ENCODE measurements at places on chromosomes 16 and 17. TPM values are rescaled to one million over a fixed set of nuclear protein-coding genes. Genes with fewer than 3 reads are reported as not detected.

NRN1L gene
- 1.0 TPM for total RNA-seq

KRTAP2-3 gene
- not detected for total RNA-seq

GFAP gene
- total RNA-seq = not detected

- no peaks in the 10 kb centered on the region for H3K36me3 ChIP-seq
- no peaks in the 10 kb centered on the region for H3K4me1 ChIP-seq
- no peak overlapping the region for H3K4me3 ChIP-seq
- H3K27ac ChIP-seq = no peak overlapping the region
- no peaks in the 10 kb centered on the region for H3K27me3 ChIP-seq
Measured at GRCh38 chr16:18050777-18051176, 285.8 kb downstream of the NPIPA8 start.

TMEM114 gene
- not detected for total RNA-seq

DNA sequence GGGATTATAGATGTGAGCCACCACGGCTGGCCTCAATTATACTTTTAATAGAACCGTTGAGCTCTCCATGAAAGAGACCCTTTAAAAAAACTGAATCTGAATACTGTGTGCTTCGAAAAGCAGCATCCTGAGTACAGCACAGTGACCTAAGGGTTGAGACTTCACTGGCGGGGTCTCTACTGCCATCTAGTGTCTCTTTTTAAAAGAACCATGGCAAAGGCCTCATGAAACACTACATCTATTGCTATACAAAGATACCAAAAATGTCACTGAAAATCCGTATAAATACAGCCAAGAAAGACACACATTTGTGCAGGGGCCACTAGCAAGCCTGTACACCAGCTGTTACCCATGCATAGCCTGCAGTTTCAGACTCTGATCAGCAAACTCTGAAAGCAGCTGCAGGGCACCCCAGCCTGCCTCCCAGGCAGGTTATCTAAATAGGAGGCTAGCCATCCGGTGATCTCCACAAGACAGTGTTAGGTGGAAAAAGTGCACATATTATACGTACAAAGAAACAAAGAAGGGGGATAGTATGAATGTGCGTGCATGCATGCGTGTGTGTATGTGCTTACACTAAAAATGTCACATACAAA lies 35.3 kb downstream of the NPLOC4 start:
- no peak for DNase-seq
- no peak overlapping the region for H3K4me3 ChIP-seq
- H3K36me3 ChIP-seq = no peaks in the 10 kb centered on the region
- H3K27me3 ChIP-seq = peaks cover 2% of the 10 kb centered on the region
- peak overlapping the region; percentile 39 for H3K27ac ChIP-seq

RNF222 gene
- not detected for total RNA-seq

SOX15 gene
- 1.7 TPM for total RNA-seq

DNA sequence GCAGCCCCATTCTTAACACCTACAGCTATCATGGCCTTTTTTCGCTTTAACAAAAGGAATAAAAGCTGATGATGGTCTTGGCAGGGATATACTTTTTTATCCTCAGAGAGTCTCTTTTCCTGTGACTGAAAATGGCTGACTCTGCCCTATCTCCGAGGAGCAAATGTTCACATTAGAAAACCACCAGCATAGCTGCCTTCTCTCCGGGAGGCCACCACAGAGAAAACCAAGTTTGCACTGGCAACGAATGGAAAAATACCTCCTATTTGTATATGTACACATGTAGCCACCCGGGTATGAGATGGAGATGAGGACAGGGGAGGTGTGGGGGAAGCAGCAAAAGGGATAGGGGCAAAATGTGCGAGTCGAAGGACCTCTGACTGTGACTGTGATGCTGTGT lies 88.2 kb downstream of the STX8 start:
- H3K4me3 ChIP-seq = no peak overlapping the region
- no peaks in the 10 kb centered on the region for H3K4me1 ChIP-seq
- peaks cover 3% of the 10 kb centered on the region for H3K27me3 ChIP-seq
- no peaks in the 10 kb centered on the region for H3K36me3 ChIP-seq
- no peak overlapping the region for H3K27ac ChIP-seq
- no peak for DNase-seq

MGAT5B gene
- total RNA-seq = 22.9 TPM

- H3K4me3 ChIP-seq = peak overlapping the region; percentile 63
- H3K27ac ChIP-seq = peak overlapping the region; percentile 81
- no peak for DNase-seq
- H3K27me3 ChIP-seq = peaks cover 20% of the 10 kb centered on the region
Measured at GRCh38 chr17:27471321-27472269, 15.3 kb downstream of the KSR1 start.

DNA sequence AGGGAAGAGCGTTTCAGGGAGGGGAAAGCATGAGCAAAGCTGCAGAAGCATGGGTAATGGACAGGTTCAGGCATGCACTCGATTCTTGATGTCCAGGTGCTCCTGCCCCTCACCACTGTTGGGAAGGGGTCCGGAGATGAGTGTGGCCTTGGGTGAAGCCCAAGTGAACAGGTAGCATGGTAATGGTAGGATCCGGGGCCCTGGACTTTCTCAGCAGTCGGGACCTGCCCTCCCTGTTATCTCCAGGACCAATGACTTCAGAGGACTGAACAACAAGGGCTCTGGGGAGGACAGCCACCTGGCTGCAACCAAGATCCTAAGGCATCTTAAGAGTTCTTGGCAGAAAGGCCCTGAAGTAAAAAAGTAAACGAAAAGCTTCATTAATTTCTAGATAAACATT lies 306.8 kb downstream of the CPPED1 start:
- no peaks in the 10 kb centered on the region for H3K36me3 ChIP-seq
- no peak overlapping the region for H3K27ac ChIP-seq
- no peak for DNase-seq
- H3K4me3 ChIP-seq = no peak overlapping the region

- DNase-seq = no peak
- H3K27ac ChIP-seq = no peak overlapping the region
- H3K4me3 ChIP-seq = peak overlapping the region; percentile 91
- peaks cover 18% of the 10 kb centered on the region for H3K27me3 ChIP-seq
- H3K4me1 ChIP-seq = peaks cover 26% of the 10 kb centered on the region
Measured at GRCh38 chr16:1610899-1611632, 806 bp downstream of the IFT140 start.

GRCh38 chr17:81086789-81087551 lies 52.0 kb downstream of the BAIAP2 start:
- peaks cover 19% of the 10 kb centered on the region for H3K27me3 ChIP-seq
- no peak for DNase-seq
- no peaks in the 10 kb centered on the region for H3K36me3 ChIP-seq
- H3K4me1 ChIP-seq = peaks cover 25% of the 10 kb centered on the region
- H3K4me3 ChIP-seq = no peak overlapping the region

SLC5A10 gene
- not detected for total RNA-seq

ELMO3 gene
- total RNA-seq = 2.1 TPM

- H3K36me3 ChIP-seq = no peaks in the 10 kb centered on the region
- peaks cover 35% of the 10 kb centered on the region for H3K4me1 ChIP-seq
- H3K27me3 ChIP-seq = peaks cover 27% of the 10 kb centered on the region
- no peak for DNase-seq
- no peak overlapping the region for H3K27ac ChIP-seq
Measured at GRCh38 chr17:17702449-17703139, 21.3 kb downstream of the RAI1 start.

GRCh38 chr16:55490301-55490700 lies 11.3 kb downstream of the MMP2 start:
- H3K4me3 ChIP-seq = no peak overlapping the region
- H3K36me3 ChIP-seq = peaks cover 4% of the 10 kb centered on the region
- no peak overlapping the region for H3K27ac ChIP-seq
- no peak for DNase-seq

GRCh38 chr17:65163990-65164495 lies 26.9 kb downstream of the RGS9 start:
- no peak for DNase-seq
- no peaks in the 10 kb centered on the region for H3K27me3 ChIP-seq
- no peak overlapping the region for H3K27ac ChIP-seq
- H3K4me1 ChIP-seq = peaks cover 2% of the 10 kb centered on the region

GRCh38 chr16:5252791-5253190 lies 155.2 kb upstream of the EEF2KMT start:
- peaks cover 4% of the 10 kb centered on the region for H3K27me3 ChIP-seq
- H3K36me3 ChIP-seq = no peaks in the 10 kb centered on the region
- H3K27ac ChIP-seq = no peak overlapping the region
- peaks cover 2% of the 10 kb centered on the region for H3K4me1 ChIP-seq
- H3K4me3 ChIP-seq = no peak overlapping the region

DNA sequence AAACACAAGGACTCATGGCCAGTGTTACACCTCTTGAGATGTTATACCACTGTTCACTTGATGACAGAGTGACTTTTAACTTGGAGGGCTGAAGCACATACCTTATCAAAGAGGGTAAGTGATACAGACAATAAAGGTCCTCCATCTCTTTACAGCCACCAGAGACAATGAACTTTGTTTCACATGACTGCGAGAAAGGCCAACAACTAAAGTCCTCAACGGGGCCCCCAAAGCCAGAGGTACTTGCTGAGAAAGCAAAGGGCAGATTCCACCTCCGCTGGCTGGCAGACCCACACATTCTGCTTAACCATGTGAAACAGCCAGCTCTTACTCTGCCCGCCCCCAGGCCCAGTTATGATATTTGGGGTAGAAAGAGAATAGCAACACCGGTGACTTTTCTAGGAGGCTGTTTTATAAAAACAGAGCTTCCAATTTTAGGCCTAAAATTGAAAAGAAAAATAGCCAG lies 21.4 kb downstream of the DCUN1D3 start:
- H3K36me3 ChIP-seq = no peaks in the 10 kb centered on the region
- no peaks in the 10 kb centered on the region for H3K27me3 ChIP-seq
- DNase-seq = no peak
- no peak overlapping the region for H3K4me3 ChIP-seq
- H3K4me1 ChIP-seq = peaks cover under 1% of the 10 kb centered on the region

DNA sequence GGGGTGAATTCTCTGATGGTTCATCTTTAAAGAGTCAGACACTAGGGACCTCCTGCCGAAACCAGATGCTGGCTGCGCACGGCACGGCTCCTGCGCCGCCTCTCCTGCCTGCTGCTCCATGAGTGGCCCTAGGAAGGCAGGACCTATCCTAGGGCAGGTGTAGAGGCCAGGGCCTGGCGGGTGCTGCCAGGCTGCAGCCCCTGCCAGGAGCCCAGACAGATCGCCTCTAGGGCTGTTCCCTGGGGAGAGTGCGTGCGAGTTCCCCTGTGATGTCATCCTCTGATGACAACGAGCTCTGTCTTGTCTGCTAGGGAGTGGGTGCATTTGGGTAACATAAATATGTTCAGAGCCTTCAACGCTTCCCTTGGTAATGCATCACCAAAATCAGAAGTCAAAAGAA lies 23.9 kb downstream of the SLC38A10 start:
- H3K27me3 ChIP-seq = no peaks in the 10 kb centered on the region
- DNase-seq = no peak
- no peak overlapping the region for H3K4me3 ChIP-seq
- peaks cover 19% of the 10 kb centered on the region for H3K36me3 ChIP-seq
- peaks cover 16% of the 10 kb centered on the region for H3K4me1 ChIP-seq
- H3K27ac ChIP-seq = no peak overlapping the region

- no peak overlapping the region for H3K4me3 ChIP-seq
- H3K36me3 ChIP-seq = no peaks in the 10 kb centered on the region
- H3K27ac ChIP-seq = no peak overlapping the region
- no peaks in the 10 kb centered on the region for H3K4me1 ChIP-seq
- no peaks in the 10 kb centered on the region for H3K27me3 ChIP-seq
- no peak for DNase-seq
Measured at GRCh38 chr16:31298958-31299357, 39.2 kb downstream of the ITGAM start.

STX1B gene
- 51.6 TPM for total RNA-seq

DNA sequence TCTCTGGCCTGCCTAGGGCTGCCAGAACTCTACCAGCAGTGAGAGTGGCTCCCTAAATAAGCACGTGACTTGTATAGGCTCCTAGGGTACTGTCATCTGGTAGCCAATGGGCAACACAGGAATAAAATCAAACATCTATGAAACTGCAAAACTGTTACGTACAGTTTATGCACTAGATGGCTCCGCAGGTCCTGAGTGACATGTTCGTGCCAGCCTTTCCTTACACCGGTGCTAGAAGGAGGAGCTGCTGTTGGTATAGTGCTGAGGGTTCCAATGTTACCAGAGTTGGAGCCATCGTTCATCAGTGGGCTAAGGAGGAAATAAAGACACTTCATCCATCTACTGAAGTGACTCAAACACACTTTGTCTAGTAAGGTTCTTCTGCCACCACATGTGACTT lies 63.2 kb upstream of the TRAP1 start:
- H3K27ac ChIP-seq = no peak overlapping the region
- no peaks in the 10 kb centered on the region for H3K36me3 ChIP-seq
- H3K4me1 ChIP-seq = peaks cover 9% of the 10 kb centered on the region
- no peak for DNase-seq
- peaks cover 3% of the 10 kb centered on the region for H3K27me3 ChIP-seq
- no peak overlapping the region for H3K4me3 ChIP-seq

- no peaks in the 10 kb centered on the region for H3K4me1 ChIP-seq
- DNase-seq = no peak
- no peak overlapping the region for H3K27ac ChIP-seq
Measured at GRCh38 chr17:34354637-34355036, 1.6 kb upstream of the CCL13 start.

PIK3R5 gene
- not detected for total RNA-seq

ALDH3A1 gene
- not detected for total RNA-seq

FNDC8 gene
- total RNA-seq = not detected

SLFN12 gene
- not detected for total RNA-seq

GRCh38 chr17:66578781-66579489 lies 256.0 kb upstream of the CACNG5 start:
- peaks cover 3% of the 10 kb centered on the region for H3K27me3 ChIP-seq
- H3K4me1 ChIP-seq = peaks cover 9% of the 10 kb centered on the region
- peak; percentile 44 for DNase-seq
- H3K4me3 ChIP-seq = no peak overlapping the region
- peak overlapping the region; percentile 44 for H3K27ac ChIP-seq

OR3A2 gene
- total RNA-seq = 2.6 TPM

CBX2 gene
- 78.8 TPM for total RNA-seq

GRCh38 chr16:72009779-72010178 lies 1.2 kb downstream of the DHODH start:
- no peak overlapping the region for H3K27ac ChIP-seq
- H3K4me3 ChIP-seq = peak overlapping the region; percentile 69
- peaks cover 4% of the 10 kb centered on the region for H3K4me1 ChIP-seq
- no peaks in the 10 kb centered on the region for H3K27me3 ChIP-seq

RGS9 gene
- total RNA-seq = 2.4 TPM

DNA sequence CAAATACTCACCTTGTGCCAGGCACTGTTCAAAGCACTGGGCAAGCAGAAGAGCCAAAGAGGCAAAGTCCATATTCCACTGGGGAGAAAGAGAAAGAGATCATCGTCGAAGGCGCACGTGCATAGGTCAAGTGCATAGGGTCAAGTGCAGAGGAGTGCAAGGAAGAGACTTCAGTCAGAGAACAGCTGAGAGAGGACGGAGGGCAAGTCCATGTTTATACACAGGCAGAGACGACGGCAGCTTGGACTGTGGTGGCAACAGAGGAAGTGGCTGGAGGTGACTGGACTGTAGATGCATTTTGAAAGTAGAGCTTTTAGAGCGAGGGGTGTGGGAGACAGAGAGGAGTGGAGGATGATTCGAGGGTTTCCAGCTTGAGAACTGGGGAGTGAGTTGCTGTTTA lies 74.7 kb upstream of the SDK2 start:
- H3K4me1 ChIP-seq = peaks cover 30% of the 10 kb centered on the region
- peaks cover 4% of the 10 kb centered on the region for H3K27me3 ChIP-seq
- DNase-seq = no peak
- peak overlapping the region; percentile 45 for H3K4me3 ChIP-seq
- no peaks in the 10 kb centered on the region for H3K36me3 ChIP-seq

C17orf67 gene
- total RNA-seq = not detected

GRCh38 chr17:7292194-7292593 lies 2.2 kb downstream of the YBX2 start:
- H3K4me3 ChIP-seq = no peak overlapping the region
- DNase-seq = no peak
- H3K27me3 ChIP-seq = peaks cover 24% of the 10 kb centered on the region
- no peaks in the 10 kb centered on the region for H3K36me3 ChIP-seq
- no peak overlapping the region for H3K27ac ChIP-seq

All from glutamatergic neuron (in vitro differentiated cells).